Dermis blood vessel endothelial cell (primary cell): ENCODE measurements at places on chromosomes 6 and 20. TPM values are rescaled to one million over a fixed set of nuclear protein-coding genes. Genes with fewer than 3 reads are reported as not detected.

NOTCH4 gene
- total RNA-seq = 44.3 and 63.5 TPM in 2 replicates

CLDN20 gene
- total RNA-seq = not detected in 2 replicates

DNA sequence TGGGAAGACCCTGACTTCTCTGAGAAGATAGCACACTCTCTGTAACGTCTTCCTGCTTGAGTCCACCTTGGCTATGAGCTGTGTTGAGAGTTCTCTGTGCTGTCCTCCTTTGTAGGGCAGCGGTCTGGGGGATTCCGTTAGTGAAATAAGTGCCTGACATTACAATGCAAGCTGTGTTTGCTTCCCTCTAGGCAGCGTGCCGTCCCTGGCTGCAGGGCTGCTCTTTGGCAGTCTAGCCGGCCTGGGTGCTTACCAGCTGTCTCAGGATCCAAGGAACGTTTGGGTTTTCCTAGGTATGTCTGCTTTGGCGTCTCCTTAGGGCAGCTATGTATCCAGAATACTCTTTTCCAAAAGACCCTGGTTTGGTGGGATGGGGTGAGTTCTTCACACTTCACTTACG is 2.8 kb downstream of the TMEM14C start:
- no peak for DNase-seq

FUT9 gene
- not detected in 2 replicates for total RNA-seq

DNA sequence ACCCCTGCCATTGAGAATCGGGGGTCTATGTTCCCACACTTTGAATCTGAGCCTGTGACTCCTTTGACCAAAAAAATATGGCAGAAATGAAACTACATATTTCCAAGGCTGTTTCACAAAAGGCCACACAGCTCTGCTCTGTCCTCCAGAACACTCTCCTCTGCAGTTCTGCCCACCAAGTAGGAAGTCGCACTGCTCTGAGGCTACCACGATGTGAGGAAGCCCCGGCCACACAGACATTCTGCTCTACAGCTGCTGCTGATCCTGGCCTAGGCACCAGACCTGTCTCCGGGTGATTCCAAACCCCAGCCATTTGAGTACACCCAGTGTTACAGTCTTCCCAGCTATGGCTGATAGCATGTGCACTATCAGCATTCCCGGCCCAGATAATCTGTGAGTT is 85.1 kb downstream of the LYRM4 start:
- DNase-seq = no peak

CLVS2 gene
- not detected in 2 replicates for total RNA-seq

FAM209B gene
- 0.33 TPM in 1 of 2 replicates, not detected in the other for total RNA-seq

- no peak for DNase-seq
Observed at GRCh38 chr6:19880066-19880465, 42.9 kb downstream of the ID4 start.

DNA sequence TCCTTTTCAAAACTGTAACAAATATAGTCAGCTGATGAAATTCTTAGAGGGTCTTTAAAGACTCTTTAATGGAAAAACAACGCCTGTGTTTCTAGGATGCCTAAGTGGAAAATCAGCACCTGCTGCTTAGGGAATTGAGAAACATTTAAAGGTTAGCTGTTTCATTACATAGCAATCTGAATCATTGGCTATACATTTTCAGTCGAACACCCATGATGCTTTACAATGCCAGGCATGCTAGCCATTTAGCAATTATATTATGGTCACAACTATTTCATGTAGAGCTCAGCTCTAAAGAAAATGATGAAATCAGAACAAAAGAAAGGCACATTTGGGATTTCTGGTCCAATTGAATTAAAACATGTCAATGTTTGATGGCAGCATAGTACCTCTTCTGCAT is 270.3 kb upstream of the SYNCRIP start:
- DNase-seq = no peak

FAM209A gene
- not detected in 2 replicates for total RNA-seq

TSPO2 gene
- total RNA-seq = not detected in 2 replicates

DNA sequence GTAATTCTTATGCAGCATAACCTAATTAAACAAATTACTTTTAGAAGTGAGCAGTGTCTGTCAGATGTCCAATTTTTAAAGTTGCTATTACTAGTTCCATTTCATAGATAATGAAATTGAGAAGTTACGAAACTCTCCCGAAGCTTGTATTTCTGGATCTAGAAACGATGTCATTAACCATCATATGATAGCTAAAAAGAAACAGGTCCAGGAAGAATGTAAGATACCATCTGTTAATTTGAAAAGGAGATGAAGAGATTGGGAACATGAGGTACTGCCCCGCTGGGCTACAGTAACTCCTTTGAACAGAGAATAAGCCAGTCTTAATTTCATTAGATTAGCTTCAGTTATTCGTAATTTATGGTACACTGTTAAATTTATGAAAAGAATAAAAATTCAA is 47.5 kb upstream of the TMX4 start:
- no peak for DNase-seq

- no peak for DNase-seq
Observed at GRCh38 chr20:25226433-25227316, 21.2 kb upstream of the PYGB start.

LRRC1 gene
- 60.1 and 68.8 TPM in 2 replicates for total RNA-seq

- no peak for DNase-seq
Observed at GRCh38 chr6:34592208-34592952, 36.3 kb upstream of the SPDEF start.

GRCh38 chr6:16575655-16576054 is 185.6 kb downstream of the ATXN1 start:
- no peak for DNase-seq

SIRPB1 gene
- total RNA-seq = 0.17 and 4.0 TPM in 2 replicates

DNA sequence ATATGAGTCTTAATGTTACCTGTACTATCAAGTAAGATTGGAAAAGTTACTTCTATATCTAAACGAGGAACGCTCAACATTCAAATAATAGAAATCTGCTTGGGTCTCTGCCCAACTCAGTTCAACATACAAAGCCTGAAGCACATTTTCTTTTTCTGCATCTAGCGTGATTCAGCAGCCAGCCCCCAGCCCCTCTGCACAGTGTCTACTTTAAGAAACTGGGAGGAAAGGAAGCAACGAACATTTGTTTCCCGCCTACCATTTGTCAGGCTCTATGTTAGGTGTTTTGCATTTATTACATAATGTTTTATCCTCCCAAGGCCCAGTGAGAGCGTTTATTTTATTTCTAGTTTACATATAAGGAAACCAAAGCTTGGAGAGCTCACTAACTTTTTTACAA is 17.3 kb downstream of the PHACTR1 start:
- DNase-seq = no peak

DNA sequence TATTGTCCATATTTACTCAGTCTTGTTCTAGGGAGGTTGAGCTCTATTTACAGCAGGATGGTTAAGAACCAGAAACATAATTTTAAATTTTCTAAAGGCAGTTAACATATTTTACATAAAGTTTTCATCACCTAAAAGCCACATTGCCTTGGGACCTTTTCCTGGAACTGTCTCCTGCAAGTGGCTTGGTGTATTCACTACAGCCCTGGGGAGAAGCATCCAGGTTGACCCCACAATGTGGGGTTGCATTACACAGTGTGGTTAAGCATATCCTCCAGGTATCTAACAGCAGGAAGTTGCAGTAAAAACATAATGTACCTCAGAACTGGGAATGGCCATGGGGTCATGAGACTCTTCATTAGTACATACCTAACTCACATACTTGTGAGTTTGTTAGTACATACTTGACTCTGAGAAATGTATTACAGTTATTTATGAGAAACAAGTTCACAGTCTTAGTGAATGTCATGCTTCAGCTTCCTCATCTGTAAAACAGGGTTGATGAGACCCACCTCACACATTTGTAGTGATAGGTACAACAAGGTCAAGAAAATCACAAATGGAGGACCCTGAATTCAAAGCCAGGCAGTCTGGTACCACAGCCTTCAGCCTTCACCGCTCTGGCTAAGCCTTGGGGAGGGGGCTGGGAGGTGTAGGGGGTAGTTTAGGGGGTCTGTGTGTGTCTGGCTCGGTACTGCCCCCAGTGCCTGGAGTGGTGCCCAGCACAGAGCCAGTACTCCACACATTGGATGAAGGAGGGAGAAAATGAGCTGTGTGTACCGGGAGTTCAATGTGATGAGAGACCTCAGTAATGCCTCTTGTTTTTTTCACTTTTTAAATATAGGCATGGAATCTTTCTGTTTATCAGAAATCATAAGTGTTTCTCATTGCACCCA is 52.9 kb downstream of the KAT14 start:
- no peak for DNase-seq

DNA sequence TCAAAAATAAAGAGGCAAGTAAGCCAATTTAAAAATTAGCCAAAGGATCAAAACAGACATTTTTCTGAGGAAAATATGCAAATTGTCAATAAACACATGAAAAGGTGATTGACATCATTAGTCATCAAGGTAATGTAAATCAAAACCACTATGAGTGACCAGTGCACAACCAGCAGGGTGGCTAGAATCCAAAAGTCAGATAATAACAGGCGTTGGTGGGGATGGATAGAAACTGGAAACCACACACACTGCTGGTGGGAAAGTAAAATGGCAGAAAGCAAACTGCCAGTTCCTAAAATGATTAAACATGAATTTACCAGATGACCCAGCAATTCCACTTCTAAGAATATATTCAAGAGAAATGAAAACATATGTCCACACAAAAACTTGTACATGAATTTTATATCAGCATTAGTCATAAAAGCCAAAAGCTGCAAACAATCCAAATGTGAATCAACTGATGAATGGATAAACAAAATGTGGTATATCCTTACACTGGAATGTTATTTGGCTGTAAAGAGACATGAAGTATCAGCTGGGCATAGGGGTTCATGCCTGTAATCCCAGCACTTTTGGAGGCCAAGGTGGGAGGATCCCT is 74.8 kb upstream of the MBOAT1 start:
- DNase-seq = no peak

- no peak for DNase-seq
Observed at GRCh38 chr20:46852313-46852712, 42.3 kb upstream of the EYA2 start.

- DNase-seq = peak; percentile 33
Observed at GRCh38 chr6:150866991-150867501, 1.5 kb downstream of the MTHFD1L start.

WFDC9 gene
- total RNA-seq = not detected in 2 replicates

NKX2-2 gene
- not detected in 2 replicates for total RNA-seq

DNA sequence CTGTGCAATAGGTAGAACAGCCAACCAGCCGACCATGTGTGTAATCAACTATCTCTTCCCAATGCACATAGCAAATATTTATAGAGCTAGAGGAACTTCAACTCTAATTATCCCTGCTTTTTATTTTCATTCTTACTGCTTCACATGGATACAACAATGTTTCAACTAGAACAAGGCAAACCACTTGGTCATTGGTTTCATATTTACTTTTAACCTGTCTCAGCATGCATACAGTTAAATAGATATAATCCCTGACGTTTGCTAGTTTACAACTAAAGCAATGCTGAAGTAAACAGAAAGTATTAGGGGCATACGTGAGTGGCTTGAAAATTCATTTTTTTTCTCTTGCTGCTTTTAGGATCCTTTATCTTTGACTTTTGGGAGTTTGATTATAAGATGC is 318.5 kb upstream of the MAP3K7 start:
- no peak for DNase-seq

- DNase-seq = no peak
Observed at GRCh38 chr20:45465491-45466266, 3.9 kb upstream of the WFDC2 start.
